Stimulated activated CD4-positive, alpha-beta T cell treated with anti-CD3 and anti-CD28 coated beads, Interleukin-2, amount 100 ng/mL, for 48 hours (primary cell): ENCODE measurements at places on chromosomes 3 and 15.

DNA sequence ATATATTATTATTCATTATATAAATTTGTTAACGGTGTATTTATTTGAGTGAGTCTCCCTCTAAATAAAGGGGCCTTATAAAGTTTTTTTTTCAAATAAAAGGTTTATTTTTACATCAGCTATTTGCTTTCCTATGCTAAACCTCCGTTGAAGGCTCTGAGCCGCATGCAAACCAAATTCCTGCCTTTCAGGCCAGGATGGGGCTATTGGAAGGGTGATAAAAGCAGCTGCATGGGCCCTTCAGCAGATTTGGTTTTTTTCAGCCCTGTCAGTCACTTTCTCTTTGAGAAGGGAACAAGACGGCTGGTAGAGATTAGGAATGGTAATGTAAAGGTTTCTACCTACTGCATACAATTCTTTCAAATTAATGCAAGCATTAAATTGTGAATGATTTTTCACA lies 244.2 kb downstream of the WNT5A start:
- DNase-seq, result no peak

DNA sequence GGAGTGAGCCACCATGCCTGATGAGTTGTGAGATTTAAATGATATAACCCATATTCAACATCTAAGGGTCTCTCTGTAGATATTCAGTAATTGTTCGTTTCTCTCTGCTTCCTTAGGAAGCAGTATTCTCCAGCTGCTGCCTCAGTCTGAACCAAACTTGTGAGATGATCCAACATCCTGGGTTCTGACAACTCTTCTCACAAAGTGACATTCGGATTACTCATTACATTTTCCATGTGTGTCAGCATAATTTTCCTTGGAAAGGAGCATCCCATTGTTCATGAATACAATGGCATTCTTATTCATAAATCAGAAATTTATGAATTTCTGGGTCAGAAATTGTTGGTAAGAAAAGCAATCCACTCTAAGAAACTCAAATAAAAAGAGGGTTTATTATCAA lies 15.0 kb upstream of the SEC22A start:
- no peak for DNase-seq

GRCh38 chr15:45048794-45049631 lies 26.0 kb downstream of the SORD start:
- DNase-seq, result no peak

GRCh38 chr3:62843508-62843907 lies 31.7 kb downstream of the CADPS start:
- DNase-seq, result no peak

GRCh38 chr15:101533371-101534140 lies 44.0 kb upstream of the PCSK6 start:
- DNase-seq, result no peak

DNA sequence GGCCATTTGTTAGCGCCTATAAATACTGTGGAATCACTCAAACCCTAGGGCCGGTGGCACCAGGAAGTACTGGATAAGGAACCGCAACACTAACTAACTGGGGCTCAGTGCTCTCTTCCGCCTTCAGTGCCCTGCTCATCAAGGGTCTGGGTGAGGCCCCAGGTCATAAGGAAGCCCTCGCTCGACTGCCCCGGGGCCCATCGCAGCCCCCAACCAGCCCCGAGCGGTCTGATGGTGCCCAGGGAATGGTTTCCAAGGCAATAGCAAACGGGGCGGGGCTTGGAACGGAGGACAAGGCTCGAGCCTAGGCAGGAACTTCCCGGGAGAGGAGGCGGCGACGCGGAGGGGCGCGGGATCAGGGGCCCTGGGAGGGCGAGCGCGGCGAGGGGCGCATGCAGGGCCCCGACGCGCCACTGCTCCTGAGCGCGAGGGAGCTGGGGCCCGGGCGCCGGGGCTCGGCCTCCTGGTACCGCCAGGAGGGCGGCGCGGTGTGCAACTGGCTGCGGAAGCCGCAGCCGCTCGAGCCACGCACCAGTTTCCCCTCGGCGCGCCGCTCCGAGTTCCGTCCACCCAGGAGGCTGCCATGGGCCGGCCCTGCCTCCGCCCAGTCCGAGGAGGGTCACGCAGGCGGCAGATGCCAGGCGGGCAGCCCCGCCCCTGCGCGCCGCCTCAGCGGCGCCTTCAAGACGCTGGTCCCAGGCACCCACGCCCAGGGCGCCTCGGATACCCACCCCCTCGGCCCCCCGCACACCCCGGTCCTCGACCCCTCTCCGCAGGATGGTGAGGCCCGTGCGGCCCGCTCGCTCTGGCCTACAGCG lies at the start of gene TTLL3:
TTLL3 (plus strand) TSS at position 648 of the 818 bp plus-strand sequence. CDS start 400 bp downstream, outside the sequence.
- peak; percentile 25 for DNase-seq

DNA sequence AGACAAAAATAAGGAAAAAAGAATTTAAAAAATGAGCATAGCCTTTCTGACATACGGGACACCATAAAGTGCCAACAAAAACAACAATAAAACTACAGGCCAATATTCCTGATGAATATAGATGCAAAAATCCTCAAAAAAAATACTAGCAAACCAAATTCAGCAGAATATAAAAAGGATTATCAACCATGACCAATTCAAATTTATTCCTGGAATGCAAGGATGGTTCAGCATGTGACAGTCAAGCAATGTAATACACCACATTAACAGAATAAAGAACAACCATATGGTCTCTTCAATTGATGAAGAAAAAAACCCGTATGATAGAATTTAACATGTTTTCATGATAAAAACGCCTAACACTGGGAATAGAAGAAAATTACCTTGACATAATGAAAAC lies 341.7 kb downstream of the PYDC2 start:
- DNase-seq, result no peak

DNA sequence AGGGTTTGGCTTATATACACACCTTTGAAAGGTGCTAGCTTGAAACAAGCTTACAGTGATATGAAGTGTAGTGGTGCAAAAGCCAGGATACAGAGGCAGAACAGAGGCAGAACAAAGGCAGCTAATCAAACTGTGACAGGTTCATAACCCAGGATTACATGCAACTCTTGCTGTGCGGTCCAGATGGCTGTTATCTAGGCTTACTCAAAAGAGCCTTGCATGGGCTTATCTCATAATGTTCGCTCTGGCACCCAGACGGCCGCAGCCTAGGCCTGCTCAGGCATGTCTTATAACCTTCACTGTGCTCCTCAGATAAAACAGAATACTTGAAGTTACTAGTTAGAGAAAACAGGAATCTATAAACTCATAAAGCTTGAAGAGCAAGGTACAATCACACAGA lies 22.8 kb upstream of the NOX5 start:
- DNase-seq, result no peak

DNA sequence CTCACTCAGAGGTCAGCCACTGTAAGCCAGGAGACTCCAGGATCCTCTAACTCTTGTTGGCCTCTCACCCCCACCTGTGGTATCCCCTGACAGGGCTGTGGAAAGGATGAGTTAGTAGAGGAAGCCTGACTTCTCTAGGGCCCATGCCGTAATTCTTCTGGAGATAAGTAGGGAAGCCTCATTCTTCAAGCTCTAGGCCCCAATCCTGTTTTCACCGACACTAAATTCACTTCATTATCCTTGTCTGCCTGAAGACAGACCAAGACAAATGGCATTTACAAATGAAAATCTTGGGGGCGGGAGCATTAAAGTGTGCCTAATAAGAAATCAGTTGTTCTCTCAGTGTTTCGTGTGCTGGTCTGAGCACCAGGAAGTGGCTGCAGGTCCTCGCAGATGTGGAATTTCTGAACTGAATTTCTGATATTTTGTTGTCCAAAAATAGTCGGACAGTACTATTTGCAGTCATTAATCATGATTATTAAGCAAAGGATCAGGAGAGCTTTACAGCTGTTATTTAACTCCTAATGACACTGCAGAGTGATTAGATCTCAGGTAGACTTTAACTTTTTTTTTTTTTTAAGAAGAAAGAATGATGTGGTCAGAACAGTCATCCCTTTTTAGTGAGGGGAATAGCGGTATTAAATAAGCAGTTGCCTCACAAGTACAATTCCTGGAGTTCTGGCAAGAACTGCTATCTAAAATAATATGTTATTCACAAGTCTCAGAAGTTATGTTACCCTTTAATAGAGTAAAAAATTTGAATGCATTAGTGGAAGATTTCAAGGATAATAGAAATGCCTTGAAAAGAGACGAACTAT lies 58.4 kb downstream of the RBMS3 start:
- no peak for DNase-seq

DNA sequence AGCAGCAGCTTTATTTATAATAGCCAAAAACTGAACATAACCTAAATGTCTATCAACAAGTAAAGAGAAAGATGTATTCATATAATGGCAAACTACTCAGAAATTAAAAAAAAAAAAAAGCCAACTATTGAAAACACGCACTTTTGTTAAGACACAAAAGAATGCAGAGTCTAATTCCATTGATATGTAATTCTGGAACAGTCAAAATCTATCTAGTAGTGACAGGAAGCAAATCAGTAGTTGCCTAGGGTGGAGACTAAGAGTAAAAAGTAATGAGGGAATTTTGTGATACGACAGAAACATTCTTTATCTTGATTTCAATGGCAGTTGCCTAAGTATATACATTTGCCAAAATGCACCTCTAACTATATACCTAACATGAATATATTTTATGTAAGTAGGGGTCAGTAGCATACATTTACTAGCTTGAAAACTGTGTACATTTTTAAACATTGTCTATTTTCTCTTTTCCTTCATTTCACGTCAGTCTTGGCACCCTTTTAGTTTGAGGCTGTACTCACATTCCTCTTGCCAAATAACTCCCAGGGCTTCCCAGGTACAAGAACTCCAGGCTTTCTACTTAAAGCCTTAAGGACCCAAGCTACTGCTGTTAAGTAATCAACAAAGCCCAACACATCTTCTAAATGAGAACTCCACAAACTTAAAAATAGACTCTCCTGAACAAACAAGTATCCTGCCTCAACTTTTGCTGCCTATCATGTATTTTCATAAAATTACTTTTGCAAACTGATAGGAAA lies 54.7 kb downstream of the ADAM10 start:
- no peak for DNase-seq

DNA sequence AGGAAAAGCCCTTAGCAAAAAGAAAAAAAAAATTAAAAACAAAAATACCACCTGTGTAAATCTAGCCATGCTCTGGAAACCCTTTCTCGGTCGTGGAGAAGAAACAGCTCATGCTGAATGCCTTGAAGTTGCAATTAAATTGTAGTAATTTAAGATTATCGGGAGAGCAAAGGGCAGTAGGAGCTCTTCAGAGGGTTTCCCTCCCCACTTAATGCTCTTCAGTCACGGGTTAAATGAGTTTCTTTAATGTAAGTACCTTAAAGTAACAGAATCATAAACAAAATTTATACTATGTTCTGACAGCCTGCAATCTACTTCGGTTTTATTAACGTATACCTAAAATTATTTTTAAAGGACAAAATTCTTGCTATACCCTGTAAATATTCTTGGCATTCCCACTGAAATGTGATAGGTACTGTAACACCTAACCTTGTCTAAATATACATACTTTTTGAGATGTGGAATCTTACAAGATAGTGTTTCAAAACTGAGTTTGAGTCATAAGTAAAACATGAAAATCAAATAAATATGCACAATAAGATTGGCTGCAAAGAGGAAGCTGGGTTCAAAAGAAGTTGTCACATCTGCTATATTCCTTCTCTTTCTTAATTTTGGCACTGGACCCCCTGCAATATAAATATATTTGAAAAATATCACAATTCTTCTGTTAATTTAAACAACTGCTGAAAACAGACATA lies 5.3 kb downstream of the FOXP1 start:
- no peak for DNase-seq

DNA sequence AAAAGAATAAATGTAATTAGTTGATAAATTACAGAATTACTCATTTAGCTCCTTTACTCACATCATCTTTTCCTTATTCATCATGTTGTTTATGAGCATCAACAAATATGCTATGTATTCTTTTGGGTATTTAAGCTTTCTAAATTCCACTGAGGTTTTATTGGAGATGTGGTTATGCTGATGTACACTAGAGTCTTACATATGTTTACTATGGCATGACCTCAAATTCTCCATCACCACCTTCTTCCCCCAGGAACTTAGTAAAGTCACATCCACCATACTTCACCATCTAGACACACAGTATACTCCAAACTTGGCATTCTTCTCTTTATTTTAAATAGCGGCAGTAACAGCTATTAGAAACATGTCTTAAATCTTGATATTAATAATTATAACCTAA lies 74.1 kb upstream of the MELTF start:
- DNase-seq, result no peak

DNA sequence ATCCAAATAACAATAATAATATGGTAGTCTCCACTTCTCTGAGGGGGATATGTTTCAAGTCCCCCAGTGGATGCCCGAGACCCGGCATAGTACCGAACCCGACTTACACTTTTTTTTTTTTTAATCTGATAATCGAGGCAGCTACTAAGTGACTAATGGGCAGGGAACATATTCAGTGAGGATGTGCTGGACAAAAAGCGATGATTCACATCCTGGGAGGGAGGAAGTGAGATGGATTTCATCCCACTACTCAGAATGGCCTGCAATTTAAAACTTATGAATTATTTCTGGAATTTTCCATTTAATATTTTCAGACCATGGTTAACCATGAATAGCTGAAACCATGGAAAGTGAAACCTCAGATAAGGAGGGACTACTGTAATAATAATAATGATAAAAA lies 49.5 kb upstream of the SELENOK start:
- no peak for DNase-seq

DNA sequence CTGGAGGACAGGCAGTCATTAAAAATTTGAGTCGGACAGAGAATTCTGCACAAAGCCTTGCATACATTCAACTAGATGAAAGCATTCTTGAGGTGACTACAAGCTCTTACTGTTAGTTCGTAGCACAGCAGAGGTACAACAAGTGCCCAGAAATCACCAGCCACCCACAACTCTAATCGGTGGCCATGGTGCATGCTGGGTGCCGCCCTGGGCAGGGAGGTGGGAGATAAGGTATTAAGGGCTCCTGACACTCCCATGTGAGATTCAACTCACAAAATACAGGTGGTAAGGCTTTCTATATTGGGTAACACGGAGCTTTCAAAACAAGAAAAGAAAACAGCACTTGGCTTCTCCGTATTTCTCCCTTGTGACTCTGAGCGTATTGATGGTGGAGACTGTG lies 66.0 kb downstream of the MEIS2 start:
- DNase-seq, result no peak

- no peak for DNase-seq
Observed at GRCh38 chr15:63210151-63211091, 21.0 kb downstream of the RAB8B start.

DNA sequence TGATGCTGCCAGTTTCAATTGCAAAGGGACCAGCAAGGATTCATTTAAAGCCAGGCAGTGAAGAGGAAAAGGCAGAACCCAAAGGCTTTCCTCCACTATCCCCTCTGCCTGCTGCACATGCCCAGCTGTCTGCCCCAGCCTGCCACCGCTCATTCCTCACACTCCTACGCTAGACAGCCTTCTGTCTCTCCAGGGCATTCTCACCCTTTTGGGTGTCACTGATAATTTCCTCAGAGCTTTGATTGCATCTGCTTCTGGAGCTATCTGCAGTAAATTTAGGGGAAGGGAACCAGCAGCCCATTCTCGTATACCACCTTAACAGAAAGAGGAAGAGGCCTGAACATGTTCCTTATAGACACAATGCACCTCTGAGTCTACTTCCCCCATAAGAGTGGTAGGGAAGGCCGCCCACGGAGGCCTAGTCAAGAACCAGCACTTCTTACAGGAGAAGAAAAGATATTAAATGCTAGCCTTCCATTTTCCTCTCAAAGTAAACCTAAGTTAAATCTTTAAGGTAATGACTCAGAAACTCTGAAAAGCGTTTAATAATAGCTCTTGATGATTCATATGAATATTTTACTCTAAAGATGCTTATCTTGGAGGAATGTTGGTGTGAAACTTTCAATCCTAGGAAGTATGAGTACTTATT lies 20.9 kb downstream of the NUDT16 start:
- DNase-seq, result no peak

- DNase-seq, result no peak
Observed at GRCh38 chr3:25372167-25372566, 55.9 kb upstream of the RARB start.
